ENCODE measurements at places on chromosomes 16 and 17.

DNA sequence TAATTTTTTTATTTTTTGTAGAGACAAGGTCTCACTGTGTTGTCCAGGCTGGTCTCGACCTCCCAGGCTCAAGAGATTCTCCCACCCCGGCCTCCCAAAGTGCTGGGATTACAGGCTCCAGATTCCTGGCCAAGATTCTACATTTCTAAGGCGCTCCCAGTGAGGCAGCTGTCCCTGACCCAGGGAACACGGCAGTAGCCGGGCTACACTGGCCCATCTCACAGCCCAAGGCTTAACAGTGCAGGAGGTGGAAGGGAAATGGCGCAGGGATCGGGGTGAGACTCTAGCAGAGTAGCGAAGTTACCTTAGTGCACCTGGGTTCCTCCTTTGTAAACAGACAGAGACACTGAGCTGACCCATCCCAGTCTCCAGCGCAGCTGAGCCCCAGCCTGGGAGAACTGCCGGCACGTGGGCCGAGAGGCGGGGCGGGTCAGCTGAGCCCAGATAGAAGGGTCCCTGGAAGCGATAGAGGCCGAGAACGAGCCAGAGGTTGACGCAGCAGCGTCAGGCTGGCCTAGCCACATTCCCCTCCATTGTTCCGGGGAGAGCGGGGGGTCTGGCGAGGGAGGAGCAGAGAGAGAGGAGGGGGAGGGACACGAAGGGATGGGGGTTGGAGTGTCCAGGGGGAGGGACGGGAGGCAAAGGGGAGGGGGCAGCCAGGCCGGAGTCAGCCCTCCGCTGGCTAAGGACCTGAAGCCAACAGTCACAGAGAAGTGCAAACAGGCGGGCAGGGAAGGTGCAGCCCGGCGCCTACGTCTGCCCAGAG lies 2.5 kb downstream of the CARHSP1 start:
- DNase-seq = no peak

GRCh38 chr16:57617604-57618111 lies 10.8 kb upstream of the ADGRG1 start:
- peak; percentile 30 for DNase-seq

GRCh38 chr16:85222155-85222863 lies 110.0 kb upstream of the CIBAR2 start:
- no peak for DNase-seq

DNA sequence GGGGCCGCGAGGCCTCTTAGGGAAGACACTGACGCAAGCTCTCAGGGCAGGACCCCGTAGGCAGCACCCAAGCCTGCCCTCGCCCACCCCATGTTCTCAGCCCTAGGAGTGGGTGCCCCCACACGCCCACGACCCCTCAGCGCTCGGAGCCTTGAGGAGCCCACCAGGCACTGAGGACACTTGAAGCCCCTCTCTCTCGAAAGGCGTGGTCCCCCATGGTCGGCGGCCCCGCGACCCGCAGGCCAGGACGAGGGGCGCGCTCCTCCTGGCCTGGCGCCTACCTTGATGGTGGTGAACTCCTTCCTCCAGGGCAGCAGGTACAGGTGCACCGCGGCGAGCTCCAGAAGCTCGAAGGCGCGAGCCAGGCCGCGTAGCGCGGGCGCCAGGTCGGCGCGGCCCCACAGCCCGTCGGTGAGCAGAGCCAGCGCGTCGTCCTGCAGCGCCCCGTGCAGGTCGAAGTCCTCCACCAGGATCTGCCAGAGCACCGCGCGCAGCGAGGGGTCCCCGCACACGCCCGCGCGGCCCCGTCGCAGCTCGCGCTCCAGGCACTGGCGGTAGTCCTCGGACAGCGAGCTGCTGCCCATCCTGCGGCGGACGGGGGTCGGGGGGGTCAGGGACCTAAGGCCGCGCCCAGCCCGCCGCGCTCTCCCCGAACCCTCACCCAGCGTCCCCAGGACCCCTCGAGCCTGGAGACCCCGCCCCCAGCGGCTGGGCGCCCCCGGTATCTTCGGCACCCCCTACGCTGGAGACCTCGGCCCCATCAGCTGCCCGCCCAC lies 668 bp downstream of the SPATA2L start:
- DNase-seq = peak; percentile 70

GRCh38 chr17:83012868-83013778 lies 66.3 kb upstream of the METRNL start:
- no peak for DNase-seq

DNA sequence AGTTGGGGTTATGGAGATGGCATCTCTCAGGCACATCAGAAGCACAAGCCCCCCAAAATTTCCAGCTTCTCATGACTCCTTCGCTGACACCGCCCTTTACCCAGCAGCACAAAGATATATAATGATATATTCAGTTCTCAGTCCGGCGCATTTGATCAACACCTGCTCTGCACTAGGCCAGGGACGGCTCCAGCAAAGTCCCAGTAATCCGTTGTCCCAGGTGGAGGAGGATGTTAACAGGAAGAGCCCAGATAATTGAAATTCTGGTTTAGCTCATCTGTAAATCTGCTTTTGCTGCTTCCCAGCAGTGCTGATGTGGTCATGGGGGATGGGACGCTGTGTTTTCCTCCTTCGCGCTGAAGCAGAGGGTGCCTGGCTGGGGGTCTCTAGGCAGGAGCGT lies 131.5 kb downstream of the OR1D5 start:
- DNase-seq = no peak

DNA sequence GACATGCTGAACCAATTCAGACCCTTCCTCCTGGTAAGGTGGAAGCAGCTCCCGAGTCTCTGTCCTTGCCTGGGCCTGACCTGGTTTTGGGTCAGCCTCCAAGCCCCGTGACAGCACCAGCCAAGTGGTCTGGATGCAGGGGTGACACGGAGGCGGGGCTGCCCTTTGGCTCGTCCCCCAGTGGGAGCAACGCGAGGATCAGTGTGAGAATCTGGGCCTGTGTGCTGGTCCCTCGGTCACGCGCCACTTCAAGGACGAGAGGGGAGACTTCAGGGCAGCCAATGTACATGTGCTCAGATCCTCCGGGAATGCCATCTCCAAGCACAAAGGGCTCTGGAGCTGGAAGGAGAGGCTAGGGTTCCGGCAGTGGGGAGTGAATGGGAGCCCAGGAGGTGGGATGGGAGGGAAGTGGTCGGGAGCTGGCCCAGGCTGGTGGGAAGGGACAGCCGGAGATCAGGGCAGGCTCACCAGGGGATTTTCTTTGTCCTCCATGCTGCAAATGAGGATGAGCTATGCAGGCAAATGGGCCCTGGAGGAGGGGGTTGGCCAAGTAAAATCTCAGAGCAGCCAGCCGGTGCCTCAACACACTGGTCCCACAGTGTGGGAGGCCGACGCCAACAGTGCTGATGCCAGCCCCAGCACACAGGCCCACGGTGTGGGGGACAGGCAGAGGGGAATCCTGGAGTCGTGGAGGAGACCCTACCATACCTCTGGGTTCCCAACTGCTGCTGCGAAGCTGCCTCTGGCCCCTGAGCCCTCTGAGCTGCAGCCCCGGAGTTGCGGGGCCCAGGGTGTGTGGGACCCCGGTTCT lies 4.2 kb upstream of the NDRG4 start:
- no peak for DNase-seq

- DNase-seq = no peak
Observed at GRCh38 chr17:48046296-48046695, 1.9 kb upstream of the NFE2L1 start.

DNA sequence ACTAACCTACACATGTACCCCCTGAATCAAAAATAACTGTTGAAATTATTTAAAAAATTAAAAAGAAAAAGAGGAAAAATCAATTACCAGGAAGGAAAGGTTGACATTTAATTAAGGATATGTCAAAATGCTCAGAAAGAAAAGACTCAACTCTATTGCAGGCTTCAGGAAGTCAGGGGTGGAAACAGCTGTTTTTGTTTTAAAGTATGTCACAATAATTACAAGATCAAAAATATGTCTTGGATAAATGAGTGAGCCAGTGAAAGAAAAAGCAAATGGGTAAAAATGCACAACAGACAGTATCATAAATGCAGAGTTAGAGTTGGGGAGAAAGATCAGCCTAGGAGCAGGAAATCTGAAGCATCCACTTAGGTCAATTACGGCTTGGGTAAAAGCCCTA lies 146.0 kb downstream of the CDH11 start:
- no peak for DNase-seq

GRCh38 chr17:8995711-8996110 lies 25.6 kb upstream of the NTN1 start:
- DNase-seq = no peak

DNA sequence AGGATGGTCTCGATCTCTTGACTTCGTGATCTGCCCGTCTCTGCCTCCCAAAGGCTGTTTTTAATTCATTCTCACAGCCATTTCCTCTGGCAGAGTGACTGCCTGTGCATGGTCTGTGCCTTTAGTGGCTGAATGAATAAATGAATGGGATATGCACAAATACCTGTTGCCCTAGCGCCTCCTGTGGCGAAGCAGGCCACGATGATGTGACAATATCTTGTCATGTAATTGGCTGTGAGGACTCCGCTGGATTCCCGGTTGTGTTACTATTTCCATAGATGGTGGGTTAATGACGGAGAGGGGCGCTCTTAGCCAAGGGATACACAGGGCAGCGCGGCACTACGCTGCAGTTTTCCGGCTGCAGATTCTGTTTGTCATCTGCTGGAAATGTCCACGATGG lies 26.8 kb upstream of the ENDOV start:
- DNase-seq = no peak

GRCh38 chr16:50311134-50311528 lies 44.8 kb downstream of the ADCY7 start:
- DNase-seq = peak; percentile 30

DNA sequence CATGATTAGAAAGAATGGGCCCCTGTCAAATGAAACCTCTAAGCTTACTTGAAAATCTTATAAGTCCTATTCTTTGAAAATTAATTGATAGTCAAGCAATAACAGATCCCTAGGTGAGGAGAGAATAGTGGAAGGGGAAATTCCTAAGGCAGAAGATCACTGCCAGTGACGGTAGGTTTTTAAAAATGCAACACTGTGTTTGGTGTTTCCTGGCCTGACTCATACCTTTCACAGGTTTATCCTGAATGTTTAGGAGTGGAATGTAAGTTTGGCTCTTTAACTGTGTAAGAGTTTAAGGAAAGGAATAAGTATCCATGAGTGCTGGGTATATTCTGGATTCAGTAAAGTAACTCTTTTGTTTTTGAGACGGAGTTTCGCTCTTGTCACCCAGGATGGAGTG lies 23.8 kb downstream of the HAPSTR1 start:
- no peak for DNase-seq

GRCh38 chr17:59848778-59849177 lies 44.0 kb downstream of the TUBD1 start:
- DNase-seq = no peak

DNA sequence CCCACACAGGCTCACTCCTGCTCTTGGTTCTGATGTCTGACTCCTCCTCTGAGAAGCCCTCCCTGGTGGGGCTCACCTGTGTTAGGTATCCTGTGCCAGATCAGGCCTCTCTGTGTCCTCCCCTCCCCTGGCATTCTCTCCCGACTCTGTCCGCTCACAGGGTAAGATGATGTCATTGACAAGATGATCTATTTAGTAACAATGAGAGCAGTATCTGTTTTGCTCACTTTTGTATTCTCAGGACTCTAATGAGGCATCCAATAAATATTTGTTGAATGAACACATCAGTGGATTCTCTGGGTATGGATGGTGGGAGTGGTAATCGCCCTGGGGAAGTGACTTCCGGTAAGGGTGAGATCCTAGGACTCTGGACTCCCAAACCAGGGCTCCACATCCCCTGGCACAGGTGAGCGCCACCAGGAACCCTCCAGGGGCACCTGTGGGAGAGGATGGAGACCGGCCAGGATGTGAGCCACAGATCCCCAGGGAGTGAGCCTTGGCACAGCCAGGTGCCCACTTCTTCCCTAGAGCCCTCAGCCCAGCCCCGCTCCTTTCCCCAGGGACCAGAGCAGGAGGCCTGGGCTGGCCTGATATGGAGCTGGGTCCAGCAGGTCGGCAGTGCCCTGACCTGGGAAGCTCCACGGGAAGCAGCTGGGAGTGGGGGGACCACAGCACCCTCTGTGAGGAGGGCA lies 5.4 kb upstream of the HAP1 start:
- no peak for DNase-seq

GRCh38 chr16:24234737-24235136 lies 21.4 kb upstream of the CACNG3 start:
- DNase-seq = no peak

- DNase-seq = no peak
Observed at GRCh38 chr16:77910021-77910420, 112.3 kb upstream of the CLEC3A start.

- no peak for DNase-seq
Observed at GRCh38 chr16:47627721-47628120, 166.6 kb downstream of the PHKB start.

DNA sequence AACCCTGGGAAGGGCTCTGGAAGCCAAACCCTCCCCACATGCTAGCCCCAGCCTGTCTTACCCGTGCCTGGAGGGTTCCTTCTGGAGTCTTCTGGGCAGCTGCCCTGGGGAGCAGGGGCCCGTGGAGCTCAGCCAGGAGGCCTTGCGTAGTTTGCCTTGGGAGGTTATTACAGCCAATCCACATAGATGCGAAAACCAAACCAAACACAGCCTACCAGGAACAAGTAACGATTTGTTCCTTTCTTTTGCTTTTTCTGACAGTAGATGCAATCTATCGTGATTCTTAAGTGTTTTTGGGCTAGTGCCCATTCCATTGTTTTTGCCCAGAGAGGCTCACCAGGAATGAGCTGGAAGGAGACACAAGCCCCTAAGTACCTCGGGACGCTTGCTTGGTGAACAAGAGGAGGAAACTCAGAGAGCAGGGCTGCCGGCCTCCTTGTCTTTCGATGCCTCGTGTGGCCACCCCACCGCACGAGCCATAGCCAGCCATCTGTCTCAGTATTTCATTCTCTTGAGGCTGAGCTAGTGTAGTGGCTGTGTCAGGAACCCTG lies 102.7 kb upstream of the NOL11 start:
- DNase-seq = no peak

DNA sequence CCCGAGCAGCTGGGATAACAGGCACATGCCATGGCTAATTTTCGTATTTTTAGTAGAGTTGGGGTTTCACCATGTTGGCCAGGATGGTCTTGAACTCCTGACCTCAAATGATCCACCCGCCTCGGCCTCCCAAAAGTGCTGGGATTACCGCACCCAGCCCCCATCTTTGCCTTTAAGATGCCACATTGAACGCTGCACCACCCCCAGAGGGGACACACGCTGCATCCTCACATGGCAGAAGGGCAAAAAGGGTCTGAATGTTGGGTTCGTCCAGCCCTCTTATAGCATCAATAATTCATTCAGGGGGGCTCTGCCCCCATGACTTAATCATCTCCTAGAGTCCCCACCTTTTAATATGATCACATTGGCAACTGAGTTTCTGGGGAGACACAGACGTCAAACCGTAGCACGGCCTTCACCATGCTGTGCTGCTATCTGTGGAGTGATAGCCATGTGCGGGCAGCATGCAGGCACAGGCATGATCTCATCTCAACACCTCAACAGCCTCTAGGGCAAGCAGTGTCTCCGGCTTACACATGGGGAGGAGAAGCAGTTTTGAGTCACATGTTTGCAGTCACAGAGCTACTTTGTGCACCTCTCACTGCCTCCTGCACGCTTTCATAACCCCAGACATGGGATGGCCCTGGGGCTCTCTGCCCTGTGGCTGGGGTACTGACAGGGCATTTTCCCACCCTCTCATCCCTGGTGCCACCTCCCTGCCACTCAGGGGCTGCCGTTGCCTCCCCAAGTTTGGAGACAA lies 30.0 kb downstream of the IL21R start:
- DNase-seq = peak; percentile 37

- DNase-seq = no peak
Observed at GRCh38 chr17:83189044-83190003, 109.9 kb downstream of the METRNL start.

Measured in activated T-cell treated with anti-CD3 and anti-CD28 coated beads, Interleukin-2, amount 50 U/mL, for 24 hours (primary cell).